ENCODE measurements at places on chromosomes 5 and 9.

GRCh38 chr5:131610198-131611063 lies 24.6 kb downstream of the RAPGEF6 start:
- DNase-seq: peak; percentile 42

DNA sequence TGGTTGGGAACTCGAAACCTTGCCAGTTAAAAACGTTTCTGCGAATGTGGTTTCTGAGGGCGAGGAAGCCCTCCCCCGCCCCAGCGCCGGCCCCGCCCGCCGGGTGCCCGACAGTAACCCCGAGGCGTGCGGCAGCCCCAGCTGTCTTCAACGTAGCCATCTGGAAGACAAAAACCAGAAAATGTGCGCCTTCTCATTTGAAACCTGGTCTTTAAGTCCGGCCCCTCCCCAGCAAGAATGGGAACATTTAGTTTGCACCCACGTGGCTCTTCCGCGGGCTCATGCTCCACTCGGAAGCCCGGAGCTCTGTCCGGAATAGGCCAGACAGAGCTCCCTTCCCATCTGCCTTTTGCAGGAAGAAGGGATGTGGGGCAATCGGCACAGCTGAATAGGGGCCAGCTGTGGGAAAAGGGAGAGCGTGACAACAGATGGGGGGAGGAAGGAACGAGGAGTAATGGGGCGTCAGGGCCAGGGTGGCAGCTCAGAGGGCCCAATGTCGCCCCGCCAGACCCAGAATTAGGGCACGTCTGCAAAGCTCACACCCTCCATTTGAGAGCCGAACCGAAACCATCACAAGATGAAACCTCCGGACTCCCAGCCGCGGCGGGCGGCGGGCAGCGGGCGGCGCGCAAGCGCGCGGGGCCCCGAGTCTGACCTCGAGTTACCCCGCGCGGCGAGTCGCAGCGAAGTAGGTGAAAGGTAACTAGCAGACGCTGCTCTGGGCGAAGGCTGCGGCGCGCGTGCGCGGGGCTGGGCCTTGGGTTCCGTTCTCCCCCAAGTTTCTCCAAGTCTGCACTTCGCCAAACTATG lies 63.4 kb upstream of the ABCA1 start:
- peak; percentile 81 for DNase-seq

DNA sequence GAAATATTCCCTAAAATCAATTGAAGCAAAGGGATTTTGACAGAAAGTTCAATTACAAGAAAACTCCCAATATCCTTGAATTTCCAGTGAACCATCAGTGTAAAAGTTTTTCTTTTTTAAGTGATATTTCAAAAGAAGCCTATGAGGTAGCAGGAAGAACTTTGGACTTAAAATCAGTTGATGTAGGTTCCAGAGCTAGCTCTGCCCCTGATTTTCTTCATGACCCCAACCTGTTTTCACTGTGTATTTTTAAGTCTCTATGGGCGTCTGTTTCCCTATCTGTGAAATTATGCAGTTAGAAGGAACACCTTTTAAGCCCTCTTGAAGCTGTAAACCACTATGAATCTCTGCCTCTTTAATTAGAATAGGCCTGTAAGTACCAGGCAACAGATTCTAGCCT lies 66.2 kb upstream of the SLC1A1 start:
- DNase-seq: no peak

DNA sequence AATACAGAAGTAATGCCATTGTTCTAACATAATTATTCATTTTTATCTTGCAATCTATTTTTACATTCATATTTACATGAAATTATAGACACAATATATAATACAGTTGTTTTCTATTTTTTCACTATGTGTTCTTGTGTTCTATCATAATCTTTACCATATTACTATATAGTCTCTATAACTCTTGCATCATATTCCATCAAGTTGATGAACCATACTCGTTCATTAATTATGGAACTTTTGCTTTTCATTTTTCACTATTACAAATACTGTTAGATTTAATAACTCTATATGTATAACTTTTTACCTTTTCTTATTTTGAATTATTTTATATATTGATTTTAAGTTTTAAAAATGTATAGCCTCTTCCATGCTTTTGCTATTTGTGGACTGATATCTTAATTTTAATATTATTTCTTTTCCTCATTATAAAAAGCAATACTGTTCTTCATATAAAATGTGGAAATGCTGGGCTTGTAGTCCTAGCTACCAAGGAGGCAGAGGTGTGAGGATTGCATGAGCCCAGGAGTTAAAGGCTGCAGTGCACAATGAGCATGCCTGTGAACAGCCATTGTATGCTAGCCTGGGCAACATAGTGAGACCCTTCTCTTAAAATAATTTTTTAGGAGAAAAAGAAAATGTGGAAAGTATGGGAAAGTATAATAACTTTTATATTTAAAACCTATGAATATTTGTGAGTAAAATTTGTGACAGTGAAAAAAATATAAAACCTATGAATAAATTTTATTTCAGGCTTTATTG lies 65.5 kb downstream of the ANKHD1 start:
- no peak for DNase-seq

GRCh38 chr5:102547141-102548035 lies 48.6 kb upstream of the SLCO6A1 start:
- DNase-seq: no peak

GRCh38 chr5:113682497-113683136 lies 169.1 kb downstream of the YTHDC2 start:
- peak; percentile 6 for DNase-seq

DNA sequence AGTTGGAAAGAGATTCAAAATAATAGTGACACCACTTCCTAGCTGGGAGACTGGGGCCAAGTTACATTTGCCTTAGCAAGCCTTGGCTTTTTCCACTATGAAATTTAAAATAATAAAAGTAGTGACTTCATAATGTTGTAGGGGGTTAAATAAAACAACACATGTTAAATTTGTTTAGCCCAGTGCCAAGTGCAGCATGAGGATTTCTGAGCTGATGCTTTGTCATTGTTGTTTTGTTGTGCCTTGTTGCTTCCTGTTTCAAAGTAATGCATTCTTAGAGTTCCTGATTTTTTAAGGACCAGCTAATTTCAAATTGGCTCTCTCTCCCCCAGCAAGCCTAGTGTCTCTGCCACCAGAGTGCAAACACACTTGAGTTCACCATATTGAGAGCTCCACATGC lies 270.7 kb upstream of the PAPPA start:
- DNase-seq: no peak

DNA sequence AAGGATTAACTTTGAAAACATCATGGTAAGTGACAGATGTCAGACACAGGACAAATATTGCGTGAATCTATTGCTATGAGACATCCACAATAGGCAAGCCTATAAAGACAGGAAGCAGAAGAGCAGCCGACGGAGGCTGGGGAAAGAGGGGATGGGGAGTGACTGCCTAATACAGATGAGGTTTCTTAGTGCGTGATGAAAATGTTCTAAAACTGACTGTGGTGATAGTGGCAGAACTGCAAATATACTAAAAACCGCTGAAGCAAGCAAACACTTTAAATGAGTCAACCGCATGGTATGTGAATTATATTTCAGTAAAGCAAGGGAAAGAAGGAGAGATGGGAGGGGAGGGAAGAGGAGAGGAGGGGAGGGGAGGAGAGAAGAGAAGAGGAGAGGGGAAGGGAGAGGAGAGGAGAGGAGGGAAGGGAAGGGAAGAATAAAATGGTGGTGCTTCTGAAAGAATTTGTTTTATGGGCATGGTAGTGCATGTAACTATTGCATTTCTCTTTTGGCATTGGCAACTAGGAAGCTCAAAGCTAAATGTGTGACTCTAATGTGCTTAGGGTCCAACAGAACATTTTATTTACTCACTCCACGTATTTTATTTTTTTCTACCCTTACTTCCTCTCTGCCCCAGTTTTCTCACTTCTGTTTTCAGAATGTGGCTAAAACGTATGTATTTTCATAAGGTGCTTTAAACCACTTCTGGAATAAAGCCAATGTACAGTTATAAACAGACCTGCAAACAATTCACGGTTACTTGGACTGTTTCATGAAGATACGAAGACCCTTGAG lies 21.3 kb downstream of the AKNA start:
- peak; percentile 70 for DNase-seq

DNA sequence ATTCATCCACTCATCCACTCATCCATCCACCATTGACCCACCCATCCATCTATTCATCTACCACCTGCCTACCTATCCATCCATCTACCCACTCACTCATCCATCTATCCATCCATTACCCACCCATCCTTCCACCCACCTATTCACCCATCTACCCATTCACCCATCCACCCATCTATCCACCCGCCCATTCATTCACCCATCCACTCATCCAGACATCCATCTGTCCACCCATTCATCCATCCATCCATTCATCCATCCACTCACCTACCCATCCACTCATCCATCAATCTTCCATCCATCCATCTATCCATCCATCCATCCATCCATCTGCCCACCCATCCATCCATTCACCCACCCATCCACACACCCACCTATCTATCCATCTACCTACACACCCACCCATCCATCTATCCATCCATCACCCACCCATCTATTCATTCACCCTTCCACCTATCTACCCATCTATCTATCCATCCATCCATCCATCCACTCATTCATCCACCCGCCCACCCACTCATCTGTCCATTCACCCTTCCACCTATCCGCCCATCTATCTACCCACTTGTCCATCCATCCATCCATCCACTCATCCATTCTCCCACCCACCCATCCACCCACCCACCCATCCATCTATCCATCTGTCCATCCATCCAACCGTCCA lies 23.2 kb downstream of the PSAT1 start:
- no peak for DNase-seq

DNA sequence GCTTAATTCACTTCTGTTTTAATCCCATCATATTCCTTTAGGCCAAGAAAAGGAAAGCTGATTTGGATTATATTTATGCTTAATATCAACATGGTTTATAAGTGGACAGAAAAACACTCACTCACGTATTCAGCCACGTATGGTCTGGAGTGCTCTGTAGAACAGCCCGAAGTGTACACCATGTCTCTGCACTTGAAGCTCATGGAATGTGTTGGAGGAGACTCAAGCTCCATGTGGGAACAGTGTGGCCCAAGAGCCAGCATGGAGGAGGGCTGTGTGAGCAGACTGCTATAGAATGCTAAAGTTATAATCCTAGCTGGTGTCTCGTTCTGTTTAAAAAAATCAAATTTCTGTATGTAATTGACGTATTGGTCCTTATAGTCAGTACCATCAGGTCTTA lies 32.9 kb downstream of the OTULINL start:
- no peak for DNase-seq

GRCh38 chr9:129102791-129103594 lies 7.6 kb downstream of the CRAT start:
- DNase-seq: peak; percentile 86

- DNase-seq: no peak
Measured at GRCh38 chr9:30574355-30575151, 1809.9 kb upstream of the ACO1 start.

DNA sequence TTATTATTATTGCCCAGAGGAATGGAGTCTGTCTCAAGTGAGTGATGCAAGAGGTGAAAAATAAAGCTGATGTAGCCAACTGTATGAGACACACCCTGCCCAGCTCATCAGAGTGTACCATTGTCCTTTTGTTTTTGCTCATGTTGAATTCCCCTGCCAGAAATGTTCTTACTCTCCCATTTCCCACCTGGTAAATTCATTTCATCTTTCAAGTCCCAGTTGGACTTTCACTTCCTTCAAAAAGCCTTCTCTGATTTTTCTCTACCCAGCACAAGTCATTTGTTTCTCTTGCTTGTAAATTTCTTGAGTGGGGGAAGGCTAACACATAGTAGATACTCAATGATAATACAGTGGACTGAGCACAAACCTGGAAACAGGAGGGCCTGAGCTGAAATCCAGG lies 394.5 kb upstream of the ZNF462 start:
- DNase-seq: peak; percentile 11

- DNase-seq: no peak
Measured at GRCh38 chr9:127185931-127186781, 63.7 kb upstream of the ANGPTL2 start.

DNA sequence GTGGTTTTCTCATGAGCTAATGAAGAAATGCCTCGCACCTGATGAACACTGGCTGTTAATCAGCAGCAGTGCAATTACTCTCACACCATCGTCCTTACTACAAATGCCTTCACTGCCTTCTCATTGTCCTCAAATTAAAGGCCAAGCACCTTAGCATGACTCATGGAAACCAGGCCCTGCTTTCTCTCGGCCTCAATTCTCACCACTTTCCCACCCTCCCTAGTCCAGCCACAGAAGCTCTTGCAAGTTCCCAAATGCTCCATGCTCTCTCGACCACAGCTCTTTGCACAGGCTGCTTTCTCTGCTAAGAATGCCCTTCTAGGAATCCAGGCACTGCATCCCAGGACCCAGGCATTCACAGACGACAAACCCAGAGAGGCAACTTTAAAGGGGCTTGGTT lies 94.6 kb upstream of the KLF4 start:
- DNase-seq: no peak

DNA sequence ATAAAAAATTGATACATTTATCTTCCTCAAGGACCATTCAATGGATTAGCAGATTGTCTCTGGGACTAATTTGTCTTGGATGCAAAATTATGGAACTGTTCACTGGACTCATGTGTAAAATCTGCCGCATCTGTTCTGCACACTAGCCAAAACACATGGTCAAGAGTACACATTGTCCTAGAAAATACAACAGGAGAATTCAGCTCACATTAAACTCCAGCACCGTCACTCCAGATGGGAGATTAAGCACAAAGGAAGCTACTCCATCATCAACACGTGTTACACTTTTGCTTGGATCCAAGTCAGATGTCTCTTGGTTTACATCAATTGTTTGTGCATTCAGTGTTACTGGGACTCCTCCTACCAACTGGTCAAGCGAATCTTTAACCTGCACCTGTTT lies 28.8 kb downstream of the C5 start:
- no peak for DNase-seq

DNA sequence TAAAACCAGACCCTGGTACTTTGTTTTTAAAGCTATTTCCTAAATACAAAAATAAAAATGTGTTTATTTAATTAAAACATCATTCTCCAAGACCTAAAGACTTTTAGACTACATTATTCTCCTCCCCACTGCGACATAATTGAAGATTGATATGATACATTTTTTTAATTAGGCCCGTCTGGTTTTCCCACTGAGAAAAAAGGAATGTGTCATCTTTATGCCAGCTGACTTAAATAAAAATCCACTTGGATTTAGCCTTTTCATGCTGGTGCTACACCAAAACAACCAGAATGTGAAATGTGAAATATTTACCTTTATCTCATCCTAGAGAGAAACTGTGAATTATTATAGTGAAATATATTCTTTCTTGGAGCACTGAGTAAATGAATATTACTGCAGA lies 155.5 kb upstream of the PPP1R2B start:
- DNase-seq: no peak

DNA sequence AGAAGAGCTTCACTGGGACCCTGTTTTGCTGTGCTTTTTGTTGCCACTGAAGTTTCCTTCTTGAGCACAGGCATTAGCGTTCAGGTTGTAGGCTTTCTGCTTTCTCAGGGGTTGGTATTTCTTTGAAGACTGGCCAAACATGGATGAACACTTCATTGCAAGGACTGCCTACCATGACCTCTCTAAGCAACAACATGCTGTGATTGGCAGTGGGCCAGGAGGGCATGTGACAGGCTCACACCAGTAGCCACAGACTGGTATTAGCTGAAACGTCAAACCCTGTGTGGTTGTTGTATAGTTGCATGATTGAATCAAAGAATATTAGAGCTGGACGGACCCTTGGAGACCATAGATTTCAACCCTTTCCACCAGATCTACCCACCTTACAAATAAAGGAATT lies 20.0 kb upstream of the MLANA start:
- DNase-seq: peak; percentile 26

- peak; percentile 29 for DNase-seq
Measured at GRCh38 chr5:78269088-78269703, 25.3 kb downstream of the AP3B1 start.

Data from MCF 10A (cell line).